ENCODE measurements at places on chromosomes 3 and 15.

- DNase-seq = no peak
These were observed 74.2 kb upstream of the PROK2 start for GRCh38 chr3:71859123-71859519.

GRCh38 chr3:65425880-65426279 is 612.8 kb downstream of the MAGI1 start:
- no peak for DNase-seq

- no peak for DNase-seq
These were observed 955 bp downstream of the CDCP1 start for GRCh38 chr3:45145223-45145622.

DNA sequence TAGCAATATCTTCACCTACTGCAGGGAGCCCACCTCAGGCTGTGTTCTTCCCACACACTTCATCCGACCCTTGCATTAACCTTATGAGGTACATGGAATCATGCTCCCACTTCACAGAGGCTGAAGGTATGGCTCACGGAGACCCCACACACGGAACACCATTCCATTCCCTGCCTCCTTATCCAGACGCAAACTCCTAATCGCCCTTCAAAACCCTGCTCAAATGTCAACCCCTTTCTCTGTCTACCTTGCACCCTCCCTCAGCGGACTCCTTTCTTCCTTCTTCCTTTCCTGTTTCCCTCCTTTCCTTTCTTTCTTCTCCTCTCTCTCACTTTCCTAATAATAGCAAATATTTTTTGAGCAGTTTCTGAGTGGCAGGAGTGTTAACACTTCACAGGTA is 23.8 kb downstream of the IQSEC1 start:
- no peak for DNase-seq

DNA sequence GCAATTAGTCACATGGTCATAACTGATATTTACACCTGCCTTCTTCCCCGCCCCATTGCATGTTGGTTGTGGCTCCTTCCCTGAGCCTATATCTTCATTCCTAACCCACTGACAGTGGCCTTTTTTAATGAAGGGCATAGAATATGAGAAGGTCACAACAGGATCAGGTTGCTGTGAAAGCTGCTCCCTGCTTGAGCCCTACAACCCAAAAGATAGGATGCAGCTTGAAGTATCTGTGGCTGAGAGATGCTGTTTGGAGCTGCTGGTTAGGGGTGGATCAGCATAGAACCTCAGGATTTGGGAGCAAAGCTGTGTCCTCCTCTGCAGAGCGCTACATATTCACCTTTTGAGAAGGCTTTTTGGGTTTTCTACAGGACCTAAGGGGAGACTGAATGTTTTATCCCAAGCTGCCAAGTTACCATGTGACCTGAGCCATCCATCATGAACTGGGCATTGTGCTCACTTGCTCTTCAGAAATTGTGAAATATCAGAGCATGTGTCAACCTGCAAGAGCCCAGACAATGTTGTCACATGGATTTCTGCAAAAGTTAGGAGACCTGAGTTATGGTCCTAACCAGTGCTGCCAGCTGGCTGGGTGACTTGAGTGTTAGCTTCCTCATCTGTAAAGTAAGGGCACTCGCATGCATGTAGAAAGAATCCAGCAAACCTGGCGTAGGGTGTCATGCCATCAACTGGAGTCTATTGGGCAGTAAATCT is 49.8 kb upstream of the ARL8B start:
- no peak for DNase-seq

GRCh38 chr3:196344663-196345062 is 6.5 kb upstream of the TM4SF19 start:
- no peak for DNase-seq

GRCh38 chr3:54171951-54172350 is 49.6 kb downstream of the CACNA2D3 start:
- no peak for DNase-seq

DNA sequence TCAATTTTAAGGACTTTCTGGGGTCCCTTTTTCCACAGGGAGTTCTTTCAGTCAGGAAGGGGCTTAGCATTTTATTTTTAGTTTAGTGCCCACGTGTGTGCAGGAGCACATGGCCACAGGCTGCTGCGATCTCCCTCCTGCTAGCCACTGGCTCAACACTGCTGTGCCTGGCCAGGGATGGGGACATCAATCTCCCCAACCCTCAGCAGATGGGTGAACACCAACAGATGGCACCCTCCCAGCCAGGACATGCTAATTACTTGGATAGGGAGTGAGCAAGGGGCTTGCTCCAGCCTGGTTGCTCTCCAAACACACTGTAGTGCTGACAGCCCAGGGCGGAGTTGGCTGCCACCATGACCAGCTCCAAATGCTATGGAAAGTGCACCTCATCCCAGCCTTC is 7.4 kb upstream of the RIOX2 start:
- no peak for DNase-seq

DNA sequence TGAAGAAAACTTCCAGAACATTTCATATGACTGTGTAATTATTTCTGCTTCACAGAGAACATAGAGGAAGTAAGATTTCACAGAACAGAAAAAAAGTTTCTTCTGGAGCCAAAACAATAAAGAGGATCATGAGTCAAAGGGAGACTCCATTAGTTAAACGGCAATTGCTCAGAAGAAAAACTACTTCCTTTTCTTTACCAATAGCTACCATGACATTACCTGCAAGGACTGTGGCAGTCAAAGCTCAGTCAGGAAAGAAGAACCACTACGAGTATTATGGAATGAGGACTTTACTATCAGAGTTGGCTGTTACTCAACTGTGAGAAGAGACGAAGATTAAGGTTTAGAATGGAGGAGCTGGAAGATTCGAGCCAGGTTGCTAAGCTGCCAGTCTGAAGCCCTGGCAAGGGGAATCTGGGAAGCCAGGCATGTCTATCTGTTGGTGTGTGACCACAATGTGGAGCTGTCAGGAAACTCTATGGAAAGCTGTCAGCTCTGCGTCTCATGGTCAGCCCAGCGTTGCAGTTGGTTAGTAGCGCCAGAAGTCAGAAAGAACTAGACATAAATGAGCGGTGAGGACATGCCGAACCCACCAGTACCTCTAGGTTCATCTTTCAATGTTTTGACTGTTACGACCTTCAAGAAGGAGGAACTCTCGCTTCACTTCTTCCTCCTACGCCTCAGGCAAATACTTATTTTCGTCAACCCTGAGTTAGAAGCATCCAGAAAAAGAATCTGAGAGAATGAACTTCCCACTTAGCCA is 604.3 kb downstream of the FGF12 start:
- no peak for DNase-seq

- DNase-seq = no peak
These were observed 18.2 kb downstream of the ABTB1 start for GRCh38 chr3:127690823-127691452.

DNA sequence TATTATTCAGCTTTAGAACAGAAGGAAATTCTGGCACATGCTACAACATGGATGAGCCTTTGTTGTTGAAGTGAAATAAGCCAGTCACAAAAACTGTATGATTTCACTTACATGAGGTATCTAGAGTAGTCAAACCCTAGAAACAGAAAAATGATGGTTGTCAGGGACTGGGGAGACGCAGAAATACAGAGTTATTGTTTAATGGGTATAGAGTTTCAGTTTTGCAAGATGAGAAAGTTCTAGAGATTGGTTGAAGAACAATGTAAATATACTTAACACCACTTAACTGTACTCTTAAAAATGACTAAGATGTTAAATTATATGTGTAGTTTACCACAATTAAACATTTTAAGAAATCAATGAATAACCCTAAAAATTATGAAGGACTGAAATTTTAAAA is 15.8 kb downstream of the SPTSSB start:
- no peak for DNase-seq

DNA sequence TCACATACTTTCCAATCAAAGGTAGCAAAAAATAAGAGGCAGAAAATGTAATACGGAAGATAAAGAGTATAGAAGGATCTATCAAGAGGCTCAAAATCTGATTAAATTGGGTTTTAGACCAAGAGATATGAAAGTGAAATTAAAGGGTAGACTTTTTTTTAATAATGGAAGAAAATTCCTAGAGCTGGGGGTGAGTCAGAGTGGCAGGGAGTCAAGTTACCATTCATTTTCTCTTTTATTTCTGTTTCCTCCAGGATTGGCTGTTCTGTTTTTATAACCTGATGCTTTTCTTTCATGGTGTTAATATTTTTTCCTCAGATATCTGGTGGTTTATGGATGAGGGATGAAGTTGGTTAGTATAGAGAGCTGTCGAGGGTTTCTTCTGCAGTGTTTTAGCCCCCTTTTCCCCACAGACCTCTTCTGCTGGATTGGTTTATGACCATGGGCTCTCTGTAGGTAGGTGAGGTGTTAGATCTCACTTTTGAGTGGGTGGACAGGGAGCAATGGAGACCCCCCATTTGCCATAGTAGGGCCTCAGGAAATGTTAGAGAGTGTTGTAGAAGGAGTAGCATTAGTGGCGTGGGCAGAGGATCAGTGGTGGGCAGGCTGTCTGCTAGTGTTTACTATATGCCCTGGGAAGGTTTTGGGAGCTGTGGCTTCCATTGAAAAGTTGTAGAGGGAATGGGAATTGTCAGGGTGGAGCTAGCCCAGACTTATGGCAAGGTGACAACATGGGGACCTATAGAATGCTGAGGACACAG is 201.6 kb upstream of the GOLGA6L4 start:
- DNase-seq = no peak

DNA sequence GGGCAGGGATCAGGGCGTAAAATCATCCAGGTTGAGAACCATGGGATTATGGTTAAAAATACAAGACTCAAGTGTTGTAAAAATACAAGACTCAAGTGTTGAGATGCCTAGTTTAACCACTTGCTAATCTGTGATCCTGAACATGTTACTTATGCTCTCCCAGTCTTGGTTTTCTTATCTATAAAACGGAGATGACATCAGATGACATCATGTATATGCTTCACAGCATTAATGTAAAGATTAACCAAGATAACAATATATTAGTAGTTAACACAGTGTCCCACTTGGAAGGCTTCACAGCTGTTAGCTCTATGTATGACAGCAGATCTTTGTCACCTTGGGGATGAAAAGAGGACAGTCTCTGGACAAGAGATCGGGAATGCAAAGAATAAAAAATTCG is 96.2 kb downstream of the PRICKLE2 start:
- DNase-seq = no peak

Measured in head of caudate nucleus (tissue), 42 donors.